ENCODE measurements at places on chromosomes 11 and 22.
A peak's percentile ranks its signal among the peaks of the same experiment; 100 is the strongest.

DNA sequence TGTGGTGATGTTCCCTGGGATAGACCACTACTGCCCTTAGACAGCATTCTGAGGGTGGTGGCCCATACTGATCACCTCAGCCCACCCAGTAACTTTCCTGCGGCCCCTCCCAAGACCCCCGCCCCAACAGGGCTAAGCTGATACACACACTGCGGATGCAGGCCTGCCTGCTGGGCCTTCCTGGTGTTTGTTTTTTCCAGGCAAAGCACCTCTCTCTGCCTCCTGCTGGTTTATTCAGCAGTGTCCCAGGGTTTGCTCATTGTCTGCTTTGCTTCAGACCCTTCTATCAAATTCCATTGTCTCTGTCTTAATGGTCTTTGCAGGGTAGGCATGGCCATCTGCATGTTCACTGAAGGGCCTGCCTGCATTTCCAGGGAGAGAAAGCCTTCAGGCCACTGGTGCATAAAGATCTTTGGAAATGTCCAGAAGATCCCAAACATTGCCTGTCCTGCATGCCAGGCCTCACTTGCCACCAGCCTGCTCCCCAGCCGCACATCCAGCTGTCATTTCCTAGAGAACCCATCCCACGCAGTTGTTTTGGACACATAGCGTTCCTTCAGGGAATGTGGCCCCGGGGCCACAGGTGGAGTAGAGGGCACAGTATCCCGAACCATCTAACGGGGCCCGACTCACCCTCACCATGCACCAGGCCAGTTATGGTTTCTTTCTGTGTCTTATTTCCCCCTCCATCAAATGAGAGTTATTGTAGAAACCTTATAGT lies 50.2 kb downstream of the BCR start:
- no peak for DNase-seq

DNA sequence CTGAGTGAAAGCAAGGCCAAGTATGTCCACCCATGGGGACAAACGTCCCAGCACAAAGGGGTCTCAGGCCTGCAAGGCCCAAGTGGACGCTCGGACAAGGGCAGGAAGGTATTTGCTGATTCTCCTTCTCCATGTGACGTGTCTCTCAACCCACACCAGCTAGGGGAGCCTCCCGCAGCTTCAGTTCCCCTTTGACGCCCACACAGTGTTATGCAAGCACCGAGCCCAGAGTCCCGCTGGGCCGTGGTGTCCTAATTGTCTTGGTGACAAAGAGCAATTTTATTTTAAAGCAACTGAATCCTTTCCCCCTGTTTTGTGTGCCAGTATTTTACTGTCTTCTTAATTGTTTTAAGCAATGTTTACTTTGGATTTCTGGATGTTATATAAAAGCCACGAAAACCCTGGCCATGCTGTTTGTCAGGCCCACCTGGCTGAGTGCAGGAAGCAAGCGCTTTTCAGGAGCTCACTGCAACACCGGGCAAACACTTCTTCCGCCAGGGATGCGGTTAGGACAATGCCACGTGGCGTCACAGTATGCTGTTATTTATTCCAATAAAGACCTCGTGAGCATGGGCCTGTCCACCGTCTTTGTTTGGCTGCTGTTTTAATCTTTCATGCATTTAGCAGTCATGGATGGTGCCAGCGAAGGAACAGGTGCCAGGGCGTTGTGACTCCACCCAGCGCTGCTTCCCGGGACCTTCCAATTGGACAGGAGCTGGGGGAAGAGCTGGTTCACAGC lies 8.2 kb upstream of the PARVG start:
- peak; percentile 43 for DNase-seq

- DNase-seq, result no peak
These were observed 7.0 kb downstream of the SERPING1 start for GRCh38 chr11:57604296-57605027.

DNA sequence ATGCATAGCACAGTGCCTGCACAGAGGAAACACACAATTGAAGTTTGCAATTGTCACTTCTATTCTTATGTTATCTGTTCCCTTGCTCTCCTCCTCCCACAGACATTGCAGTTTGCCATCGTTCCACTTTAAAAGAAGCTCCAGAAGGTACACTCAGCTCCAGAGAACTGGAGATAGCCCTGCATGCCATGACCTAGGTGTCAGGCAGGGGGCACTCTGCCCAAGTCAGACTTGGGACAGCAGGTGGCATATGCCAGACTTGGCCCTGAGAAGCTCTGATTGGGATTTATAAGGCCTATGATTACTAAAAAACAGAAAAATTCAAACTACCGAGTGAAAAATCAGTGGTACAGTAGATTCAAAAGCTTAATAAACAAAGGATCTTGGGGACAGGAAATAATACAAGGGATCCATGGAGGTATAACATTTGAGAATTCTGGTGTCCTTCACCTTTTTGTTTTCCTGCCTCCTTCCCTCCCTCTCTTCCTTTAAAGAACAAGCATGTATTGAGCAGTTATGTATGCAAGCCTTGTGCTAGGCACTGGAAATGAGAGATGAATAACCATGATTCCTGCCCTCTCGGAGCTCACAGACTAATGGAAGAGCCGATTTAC lies 40.0 kb downstream of the TENM4 start:
- DNase-seq, result peak; percentile 67

All from AG20443 (cell line).